ENCODE measurements at places on chromosomes 1 and 21.

- DNase-seq = no peak
Observed at GRCh38 chr1:203609979-203610493, 16.6 kb upstream of the ATP2B4 start.

GRCh38 chr1:36650200-36651065, 167.7 kb upstream of the CSF3R start:
- DNase-seq = peak; percentile 47

- DNase-seq = no peak
Observed at GRCh38 chr1:195097316-195097715, 1510.9 kb downstream of the KCNT2 start.

DNA sequence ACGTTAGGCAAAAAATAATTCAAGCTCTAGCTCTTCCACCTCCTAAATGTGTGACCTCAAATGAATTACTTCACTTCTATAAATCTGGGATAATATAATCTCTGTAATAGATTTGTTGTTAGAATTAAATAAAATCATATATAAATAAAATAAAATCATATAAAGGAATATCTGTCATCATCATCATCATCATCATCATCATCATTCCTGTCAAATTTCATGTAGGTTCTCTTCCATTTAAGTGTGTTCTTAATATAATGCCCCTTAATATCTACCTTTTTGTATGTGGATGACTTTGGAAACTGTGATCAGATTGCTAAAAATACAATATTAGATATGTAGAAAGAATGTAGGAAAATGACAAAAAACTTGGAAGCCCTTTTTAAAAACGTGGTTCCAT, 621.0 kb downstream of the ADGRL2 start:
- DNase-seq = no peak

DNA sequence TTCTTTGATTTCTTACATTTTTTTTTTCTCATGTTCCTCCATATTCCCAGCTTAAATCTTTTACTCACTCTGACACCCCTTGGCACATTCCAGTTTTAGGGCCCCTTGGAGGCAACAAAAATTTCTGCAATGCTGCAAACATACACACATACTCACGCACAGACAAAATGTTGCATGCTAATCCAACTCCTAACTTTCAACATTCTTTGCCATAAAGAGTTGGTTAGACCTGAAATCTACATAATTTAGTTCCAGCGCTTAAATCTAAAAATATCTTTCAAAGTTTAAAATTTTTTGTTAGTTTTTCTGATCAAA, 103.9 kb downstream of the PTPN14 start:
- DNase-seq = no peak

DNA sequence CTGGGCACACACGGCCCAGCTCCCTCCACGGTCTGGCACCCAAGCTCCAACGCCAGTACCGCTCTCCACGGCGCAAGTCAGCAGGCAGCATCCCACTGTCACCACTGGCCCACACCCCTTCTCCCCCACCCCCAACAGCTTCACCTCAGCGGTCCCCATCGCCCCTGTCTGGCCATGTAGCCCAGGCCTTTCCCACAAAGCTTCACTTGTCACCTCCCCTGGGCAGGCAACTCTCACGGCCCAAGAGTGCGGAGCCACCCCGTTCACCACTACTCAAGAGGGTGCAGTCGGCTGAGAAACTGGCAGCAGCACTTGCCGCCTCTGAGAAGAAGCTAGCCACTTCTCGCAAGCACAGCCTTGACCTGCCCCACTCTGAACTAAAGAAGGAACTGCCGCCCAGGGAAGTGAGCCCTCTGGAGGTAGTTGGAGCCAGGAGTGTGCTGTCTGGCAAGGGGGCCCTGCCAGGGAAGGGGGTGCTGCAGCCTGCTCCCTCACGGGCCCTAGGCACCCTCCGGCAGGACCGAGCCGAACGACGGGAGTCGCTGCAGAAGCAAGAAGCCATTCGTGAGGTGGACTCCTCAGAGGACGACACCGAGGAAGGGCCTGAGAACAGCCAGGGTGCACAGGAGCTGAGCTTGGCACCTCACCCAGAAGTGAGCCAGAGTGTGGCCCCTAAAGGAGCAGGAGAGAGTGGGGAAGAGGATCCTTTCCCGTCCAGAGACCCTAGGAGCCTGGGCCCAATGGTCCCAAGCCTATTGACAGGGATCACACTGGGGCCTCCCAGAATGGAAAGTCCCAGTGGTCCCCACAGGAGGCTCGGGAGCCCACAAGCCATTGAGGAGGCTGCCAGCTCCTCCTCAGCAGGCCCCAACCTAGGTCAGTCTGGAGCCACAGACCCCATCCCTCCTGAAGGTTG, 97.6 kb downstream of the PIK3R3 start:
- DNase-seq = no peak

GRCh38 chr1:15826810-15827507, 19.5 kb upstream of the UQCRHL start:
- no peak for DNase-seq

DNA sequence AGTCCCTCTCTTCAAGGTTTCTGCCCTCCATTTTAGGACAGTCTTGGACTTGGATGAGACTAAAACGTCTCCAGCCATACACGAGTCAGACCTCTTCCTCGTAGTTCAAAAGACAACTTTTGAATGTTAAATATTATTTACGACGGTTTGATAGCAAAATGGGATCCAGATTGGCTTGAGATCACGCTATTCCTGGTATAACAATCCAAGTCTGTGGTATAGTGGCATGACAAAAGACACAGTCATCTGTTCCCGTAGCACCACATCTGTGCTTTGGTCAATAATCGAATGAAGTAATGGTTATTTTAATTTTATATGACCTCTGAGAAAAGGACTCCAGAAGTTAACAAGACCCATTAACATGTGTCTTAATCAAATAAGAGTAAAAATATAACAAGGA, 7.0 kb downstream of the PCP4 start:
- no peak for DNase-seq

DNA sequence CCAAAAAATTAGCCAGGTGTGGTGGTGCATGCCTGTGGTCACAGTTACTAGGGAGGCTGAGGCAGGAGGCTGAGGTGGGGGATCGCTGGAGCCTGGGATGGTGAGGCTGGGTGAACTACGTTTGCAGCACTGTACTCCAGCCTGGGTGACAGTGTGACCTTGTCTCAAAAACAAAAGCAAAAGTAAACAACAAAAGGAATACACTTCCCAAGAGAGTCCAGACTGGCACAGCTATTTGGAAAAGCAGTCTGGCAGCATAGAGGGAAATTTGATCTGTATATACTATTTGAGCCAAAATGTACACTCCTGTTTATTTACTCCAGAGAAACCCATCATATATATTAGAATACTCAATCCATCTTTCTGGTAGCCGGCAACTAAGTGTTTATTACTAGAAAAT, 107.0 kb upstream of the HMCN1 start:
- no peak for DNase-seq

DNA sequence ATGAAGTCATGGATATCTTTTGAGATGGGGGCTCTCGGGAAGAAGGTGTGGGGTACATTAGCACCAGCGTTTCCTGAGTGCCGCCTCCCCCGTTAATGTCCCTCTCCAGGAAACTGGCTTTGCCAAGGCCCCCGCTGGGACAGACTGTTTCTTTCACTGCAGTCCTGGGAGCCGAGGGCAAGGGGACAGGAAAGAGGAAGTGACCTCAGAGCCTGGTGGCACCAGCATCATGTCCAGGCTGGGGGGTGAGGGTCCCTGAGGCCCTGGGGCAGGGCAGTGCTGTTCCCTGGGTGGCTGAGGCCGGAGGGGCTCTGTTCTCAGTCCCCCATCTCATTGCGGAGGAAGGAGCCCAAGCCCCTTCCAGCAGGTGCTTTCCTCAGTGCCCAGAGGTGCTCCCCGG, 5.8 kb downstream of the PFKL start:
- DNase-seq = no peak

DNA sequence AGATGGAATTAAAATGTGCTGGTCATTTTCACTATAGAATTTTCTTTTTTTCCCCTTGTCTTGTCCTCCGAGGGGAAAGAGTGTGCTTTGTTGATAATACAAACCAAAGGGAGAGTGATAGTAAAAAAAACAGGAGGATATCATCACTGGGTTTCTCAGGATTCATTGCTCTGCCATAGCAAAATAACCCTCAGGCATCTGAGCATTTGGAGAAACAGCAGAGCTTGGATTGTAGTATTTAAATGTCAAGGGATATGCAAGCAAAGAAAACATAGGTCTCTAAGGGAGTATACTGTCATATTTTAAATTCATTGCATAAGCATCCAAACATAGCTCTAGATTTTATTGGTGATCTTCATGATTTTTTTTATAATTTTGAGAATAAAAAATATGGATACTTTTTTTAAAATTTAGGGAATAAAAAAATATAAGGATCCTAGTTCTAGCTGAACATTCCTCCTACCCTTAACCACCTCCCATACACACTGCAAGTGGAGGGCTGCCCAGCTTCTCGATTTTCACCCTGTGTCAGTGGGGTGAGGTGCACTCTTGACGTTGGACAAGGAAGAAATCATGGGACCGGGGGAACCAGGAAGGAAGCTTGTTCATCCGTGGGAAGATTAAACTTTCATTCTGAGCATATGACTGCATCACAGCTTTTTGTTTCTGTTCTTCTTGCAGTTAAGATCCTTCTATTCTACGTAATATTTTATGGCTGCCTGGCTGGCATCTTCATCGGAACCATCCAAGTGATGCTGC, 4.4 kb downstream of the ATP1B1 start:
- no peak for DNase-seq

GRCh38 chr1:109357616-109358015, 40.1 kb downstream of the SORT1 start:
- DNase-seq = no peak

- no peak for DNase-seq
Observed at GRCh38 chr1:5287178-5288150, 633.1 kb downstream of the AJAP1 start.

DNA sequence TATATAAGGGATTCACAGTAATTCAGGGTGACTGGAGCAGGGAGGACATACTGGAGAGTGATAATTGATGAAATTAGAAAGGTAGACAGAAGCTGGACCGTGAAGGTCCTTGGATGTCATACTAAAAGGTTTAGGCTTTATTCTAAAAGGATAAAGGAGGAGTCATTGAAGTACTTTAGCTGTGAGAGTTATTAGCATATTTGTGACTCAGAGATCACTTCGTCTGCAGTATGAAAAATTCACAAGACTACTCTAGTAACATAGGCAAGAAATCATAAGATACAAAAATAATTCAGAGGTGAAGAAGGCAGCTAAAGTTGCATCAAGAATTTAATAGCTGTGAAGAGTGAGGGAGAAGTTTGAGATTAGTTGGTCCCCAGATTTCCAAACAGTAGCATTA, 26.3 kb downstream of the KCNA3 start:
- DNase-seq = no peak

DNA sequence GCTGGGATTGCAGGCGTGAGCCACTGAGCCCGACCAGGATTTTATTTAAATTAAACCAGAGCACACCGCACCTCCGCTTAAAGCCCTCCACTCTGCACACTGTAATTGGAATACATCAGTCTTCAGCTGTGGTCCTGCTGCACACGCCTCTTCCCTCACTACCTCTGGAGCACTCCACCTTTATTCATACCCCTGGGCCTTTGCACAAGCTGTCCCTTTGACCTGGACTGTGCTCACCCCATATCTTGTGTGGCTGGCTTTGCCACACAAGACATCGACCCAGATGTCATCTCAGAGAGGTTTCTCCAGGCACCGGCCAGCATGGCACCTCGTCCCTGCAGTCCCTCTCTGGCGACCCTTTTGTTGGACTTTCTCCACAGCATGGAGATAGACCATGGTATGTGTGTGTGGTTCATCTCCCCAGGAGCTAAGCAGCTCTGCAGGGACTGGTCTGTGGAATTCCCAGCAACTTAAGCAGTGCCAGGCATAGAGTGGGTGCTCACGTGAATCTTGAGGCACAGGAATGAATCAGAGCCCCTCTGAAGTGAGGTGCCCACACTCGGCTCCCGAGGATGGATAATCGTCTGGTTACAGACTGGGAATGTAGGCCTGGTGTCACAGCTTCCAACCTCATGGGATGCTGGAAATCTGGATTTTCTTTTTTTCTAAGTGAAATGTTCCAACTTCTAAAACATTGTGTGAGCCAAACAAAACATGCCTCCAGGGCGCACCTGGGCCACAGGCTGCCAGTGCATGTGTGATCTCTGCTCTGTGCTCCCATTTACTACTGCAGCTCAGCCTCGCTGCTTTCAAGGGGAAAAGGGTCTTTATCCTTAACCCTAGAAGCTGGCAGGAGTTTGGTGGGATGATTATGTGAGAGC, 61.9 kb downstream of the EVA1C start:
- no peak for DNase-seq

DNA sequence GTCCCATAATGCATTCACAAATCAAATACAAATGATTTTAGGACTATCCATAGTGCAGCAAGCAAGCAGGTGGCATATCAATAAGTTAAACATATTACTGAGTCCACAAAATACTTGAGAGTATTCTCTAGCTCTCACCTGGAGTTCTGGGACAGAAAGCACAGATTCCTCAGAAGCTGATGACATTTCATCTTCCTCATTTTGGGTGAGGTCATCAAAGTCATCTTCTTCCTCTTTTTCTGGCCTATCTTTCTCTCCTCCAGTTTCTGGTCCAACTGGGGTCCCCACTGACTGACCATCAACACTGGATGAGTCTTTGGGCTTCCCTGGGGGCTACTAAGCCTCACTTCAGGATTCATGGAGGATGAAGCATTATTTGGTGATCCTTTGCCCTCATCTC, 38.9 kb downstream of the YY1AP1 start:
- peak; percentile 43 for DNase-seq

- no peak for DNase-seq
Observed at GRCh38 chr1:107251839-107252238, 111.0 kb downstream of the NTNG1 start.

DNA sequence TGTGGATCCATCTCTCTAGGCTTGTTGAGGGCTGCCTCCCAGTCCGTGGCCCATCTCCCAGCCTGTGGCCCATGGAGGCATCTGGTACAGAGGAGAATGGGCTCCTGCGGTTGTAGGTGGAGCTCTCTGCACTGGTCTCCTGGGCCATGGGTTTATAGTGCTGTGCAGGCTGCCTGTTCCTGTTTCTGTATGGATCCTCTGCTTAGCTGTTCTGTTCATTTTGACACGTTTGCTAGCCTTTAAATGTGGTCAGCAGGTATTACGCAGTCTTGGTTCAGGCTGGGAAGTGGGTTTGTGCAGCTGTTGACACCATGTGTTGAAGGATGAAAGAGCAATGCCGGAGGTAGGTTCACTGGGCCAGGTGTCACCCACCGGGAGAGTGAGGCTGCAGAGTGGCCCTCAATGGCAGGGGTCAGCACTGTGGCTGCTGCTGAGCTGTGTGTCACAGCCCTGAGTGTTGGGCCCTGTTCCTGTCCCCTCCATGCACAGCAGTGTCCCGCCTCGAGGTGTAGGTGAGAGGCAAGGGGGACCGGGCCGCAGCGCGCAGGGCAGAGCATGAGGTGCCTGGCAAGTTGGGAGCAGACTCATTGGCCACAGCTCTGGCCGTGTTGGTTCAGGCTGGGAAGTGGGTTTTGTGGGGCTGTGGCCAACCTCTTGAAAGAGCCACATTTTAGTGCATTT, 39.0 kb downstream of the SNAP47 start:
- DNase-seq = no peak

DNA sequence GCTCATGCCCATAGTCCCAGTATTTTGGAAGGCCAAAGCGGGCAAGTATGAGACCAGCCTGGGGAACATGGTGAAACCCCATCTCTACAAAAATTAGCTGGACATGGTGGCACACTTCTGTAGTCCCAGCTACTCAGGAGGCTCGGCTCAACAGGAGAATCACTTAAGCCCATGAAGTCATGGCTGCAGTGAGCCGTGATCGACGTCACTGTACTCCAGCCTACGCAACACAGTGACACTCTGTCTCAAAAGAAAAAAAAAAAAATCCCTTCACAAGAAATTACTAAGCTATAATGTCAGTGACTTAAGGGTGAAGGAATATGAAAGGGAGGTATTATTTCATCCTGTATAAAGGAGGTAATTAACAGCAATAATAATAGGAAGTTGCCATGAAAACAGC, 99.8 kb downstream of the ACBD6 start:
- no peak for DNase-seq
